ENCODE measurements at places on chromosomes 5 and 9.

DNA sequence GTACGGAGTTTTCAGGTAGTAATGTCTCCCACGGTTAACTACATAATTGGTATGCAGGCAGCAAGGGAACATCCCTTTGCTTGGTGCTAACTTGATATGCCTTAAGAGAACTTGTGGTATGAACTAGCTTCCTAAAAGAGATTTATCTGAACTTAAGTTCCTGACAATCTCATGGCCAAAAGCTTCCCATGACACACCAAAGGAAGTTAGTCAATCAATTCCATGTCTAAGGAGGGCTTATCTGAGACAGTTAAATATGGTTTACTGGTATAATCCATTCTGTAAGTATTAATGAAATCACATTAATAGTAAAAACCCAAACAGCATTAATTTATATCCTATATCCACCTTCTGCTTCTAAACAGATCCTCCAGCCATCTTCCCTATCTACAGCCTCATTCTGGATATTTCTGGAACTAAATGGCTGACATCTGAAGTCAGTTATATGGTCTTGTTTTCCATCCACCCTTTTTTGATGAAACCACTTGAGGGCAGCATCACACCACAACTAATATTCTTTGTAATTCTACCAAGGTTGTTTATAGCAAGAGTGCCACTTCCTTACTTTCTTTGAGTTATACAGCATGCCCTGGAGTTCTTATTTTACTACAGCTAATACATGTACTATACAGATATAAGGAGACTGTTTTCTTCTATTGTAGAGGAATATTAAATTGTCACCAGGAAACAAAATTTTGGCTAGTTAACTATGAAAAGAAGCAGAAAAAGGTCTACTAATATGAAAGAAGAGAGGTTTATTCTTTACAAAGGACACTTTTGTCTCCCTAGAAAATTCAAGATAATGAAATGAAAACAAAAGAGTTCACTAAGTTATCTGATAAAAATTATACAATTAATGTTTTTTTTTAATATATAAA, 34.7 kb downstream of the SHOC1 start:
- DNase-seq, result no peak

DNA sequence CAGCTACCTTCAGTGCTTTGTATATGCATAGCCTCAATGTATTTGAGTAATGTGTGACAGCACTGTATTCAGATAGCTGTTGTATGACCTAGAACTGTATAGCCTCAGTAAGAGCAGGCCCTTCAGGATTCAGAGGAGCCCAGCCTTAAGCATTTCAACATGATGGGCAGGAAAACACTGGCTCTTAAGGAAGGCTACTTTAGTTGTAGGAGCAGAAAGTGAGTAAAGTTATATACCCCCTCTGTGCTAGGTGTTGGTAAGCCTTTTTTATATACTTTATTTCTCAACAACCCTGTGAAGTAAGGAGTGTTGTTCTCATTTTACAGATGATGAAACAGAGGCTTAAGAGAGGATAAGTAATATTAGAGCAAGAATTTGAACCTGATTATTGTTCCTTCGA, 1.5 kb upstream of the GPR21 start:
- DNase-seq, result no peak

- DNase-seq, result no peak
Observed at GRCh38 chr5:39400713-39401578, 23.8 kb downstream of the DAB2 start.

GRCh38 chr5:69138766-69139165, 28.2 kb upstream of the CCNB1 start:
- no peak for DNase-seq

DNA sequence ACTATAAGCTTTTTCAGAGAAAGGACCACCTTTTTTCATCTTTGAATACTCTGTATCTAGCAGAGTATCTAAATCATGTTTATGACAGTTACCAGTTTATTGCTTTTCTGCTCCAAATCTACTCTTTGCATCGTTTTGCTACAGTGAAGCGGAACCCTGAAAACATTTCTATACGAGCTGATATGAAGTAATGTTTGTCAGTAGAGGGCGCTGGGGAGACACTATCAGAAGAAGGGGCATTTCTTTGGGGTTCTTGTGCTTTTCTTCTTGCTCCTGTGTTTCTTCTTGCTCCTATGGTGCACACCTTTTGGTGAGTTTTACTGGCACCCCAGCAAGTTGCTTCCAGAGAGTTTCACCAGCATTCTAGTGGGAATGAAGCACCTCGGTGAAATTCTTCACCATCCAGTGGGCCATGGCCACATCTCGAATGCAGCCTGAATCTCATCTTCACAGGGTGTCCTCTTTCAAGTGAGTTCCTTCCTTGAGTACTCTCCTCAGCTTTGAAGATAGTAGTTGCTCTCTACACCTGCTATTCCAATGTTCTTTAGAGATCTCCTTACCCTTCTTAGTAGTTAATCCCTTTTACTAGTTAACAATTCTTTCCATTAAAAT, 98.4 kb downstream of the FGF1 start:
- no peak for DNase-seq

GRCh38 chr5:160366230-160366629, 4.2 kb downstream of the C1QTNF2 start:
- no peak for DNase-seq

DNA sequence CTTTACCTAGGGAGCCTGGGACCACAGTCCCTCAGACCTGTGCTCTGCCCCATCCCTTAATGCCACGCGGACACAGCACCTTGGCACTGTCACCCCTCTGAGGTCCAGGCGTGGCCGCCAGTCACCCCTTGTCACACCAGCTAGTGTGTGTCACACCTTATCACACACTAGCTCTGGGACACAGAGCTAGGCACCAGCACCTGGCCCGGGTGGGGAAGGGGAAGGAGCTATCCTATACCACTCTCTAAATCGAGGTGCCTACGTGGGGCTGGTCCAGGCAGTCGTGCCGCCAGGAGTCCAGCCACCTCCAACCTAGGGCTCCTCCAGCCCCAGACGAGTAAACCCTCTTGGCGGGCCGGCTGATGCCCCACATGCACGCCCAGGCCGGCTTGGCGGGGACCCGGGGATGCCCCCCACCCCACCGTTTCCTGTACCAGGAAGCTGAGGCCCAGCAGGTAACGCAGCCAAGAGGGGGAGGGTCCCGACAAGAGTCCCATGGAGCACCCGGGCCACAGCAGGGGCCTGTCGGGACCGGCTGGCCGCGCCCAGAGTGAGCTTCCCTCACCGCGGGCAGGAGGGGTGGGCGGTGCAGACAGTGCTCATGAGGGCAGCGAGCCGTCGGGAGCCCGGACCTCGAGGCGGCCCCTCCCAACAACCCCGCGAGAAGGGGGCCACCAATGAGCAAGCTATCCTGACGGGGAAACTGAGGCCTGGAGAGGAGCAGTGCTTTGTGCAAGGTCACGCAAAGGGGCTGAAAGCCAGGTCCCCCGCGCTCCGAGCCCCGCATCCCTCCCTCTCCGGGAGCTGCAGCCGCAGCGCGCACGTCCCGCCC, 550 bp downstream of the CORO2A start:
- DNase-seq, result no peak

DNA sequence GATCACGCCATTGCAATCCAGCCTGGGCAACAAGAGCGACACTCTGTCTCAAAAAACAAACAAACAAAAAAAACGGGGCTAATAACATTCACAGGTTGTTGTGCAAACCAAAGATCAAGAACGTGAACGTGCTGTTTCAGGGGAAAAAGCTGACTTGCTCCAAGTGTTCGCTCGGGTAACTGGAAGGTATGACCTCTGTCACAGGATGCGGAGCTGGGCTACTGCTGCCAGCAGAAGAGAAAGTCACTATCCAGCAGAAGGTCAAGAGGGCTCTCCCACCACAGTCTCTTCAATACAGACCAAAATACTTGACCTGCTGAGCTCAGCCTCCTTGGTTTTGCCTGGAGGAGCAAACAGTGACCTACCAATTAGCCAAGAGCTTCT, 59.7 kb downstream of the ABCA1 start:
- DNase-seq, result no peak

- DNase-seq, result no peak
Observed at GRCh38 chr5:157571357-157571827, 4.2 kb downstream of the ADAM19 start.

DNA sequence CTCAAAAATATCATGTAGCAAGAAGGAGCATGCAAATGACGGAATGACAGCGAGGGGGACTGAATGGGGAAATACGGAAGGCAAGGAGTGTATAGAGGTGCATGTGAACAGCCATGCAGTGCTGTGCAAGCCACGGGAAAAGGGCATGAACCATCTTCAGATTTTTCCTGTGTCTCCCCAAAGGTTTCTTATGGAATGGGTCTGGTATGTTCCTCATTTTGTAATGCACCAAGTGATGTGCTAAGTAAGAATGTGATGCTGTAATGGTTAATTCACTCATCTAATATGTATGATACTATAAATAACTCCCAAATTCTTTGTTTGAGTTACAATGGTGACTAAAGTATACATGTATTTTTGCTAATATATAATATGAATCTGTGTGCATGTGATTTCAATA, 99.0 kb upstream of the DAB2 start:
- DNase-seq, result no peak

GRCh38 chr5:33806738-33807442, 84.9 kb downstream of the ADAMTS12 start:
- DNase-seq, result no peak

DNA sequence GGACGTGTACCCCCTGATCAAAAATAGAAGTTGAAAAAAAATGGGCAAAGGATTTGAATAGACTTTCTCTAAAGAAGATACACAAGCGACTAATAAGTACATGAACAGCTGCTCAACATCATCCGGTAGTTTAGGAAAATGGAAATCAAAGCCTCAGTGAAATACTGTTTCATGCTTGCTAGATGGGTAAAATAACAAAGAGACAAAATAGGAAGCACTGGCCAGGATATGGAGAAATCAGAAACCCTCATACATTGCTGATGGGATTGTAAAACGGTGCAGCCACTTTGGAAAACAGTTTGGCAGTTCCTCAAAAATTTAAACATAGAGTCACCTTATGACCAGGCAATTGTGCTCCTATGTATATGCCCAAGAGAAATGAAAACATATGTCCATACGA, 65.0 kb upstream of the SUB1 start:
- no peak for DNase-seq

- no peak for DNase-seq
Observed at GRCh38 chr9:2494562-2494961, 127.0 kb upstream of the VLDLR start.

DNA sequence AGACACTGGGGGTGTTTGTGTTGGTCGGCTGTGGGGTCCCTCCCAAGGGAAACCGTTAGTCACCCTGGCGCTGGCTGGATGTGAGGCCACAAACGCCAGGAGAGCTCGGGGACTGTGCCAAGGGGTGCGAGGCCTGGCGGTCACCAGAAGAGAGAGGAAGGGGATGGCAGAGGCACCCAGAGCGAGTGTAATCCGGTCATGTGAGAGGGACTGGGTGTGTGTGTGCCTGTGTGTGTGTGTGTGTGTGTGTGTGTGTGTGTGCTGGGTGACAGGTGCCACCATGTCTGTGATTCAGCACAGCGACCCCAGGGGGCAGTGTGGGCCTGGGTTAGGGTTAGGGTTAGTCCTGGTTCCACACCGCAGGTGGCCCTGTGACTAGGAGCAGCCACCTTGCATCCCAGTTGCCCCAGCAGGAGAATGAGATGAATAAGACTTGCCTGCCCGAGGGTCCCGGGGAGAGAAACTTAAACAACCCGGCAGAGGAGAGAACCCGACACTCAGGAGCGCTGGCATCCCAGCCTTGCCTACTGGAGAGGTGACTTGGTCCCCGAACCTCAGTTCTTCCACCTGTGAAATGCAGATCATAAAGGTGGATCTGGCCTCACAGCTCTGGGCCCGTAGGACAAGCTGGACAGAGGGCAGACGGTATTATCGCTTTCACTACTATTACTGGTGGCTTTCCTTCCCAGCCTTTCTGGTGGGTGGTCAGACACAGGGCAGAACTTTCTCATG, 1.4 kb upstream of the ADAMTSL2 start:
- DNase-seq, result no peak

DNA sequence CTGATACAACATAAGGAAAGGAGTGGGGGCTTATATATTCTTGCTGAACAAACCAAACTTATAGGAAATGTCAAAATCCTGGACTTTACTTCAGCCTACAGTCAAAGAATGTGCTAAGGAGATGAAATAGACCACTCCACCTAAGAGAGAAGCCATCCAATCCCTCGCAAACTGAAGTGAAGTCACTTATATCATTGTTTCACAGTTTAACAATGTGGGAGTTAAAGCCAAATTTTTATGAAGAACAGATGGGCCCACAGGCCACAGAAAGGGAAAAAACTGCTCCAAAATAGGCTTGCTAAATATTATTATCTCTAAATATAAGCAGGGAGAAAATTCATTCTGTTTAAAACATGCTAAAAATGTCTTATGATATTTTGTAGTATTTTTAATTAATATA, 233.3 kb downstream of the GAS1 start:
- DNase-seq, result no peak

GRCh38 chr9:122510502-122510901, at the start of gene OR1J2:
Gene OR1J2 (plus strand): TSS chr9:122510802. CDS start chr9:122510802, 0 bp downstream.
- no peak for DNase-seq

DNA sequence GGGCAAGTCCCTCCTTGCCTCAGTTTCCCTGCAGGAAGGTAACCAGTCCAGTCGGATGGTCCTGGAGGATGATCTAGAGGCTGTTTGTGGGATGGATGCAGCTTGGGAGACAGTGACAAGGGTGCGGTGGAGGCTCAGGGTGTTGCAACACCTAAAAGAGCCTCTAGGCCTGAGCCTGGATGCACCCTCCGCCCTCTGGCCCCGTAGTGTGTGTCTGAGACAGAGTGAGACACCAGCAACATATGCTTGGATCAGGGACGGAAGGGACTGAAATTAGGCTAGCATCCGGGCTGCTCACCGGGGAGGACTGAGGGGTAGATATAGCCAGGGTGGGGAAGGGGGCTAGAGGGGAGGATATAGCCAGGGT, 1.1 kb downstream of the CRAT start:
- DNase-seq, result no peak

- no peak for DNase-seq
Observed at GRCh38 chr9:84485539-84485938, 145.0 kb upstream of the SLC28A3 start.

- no peak for DNase-seq
Observed at GRCh38 chr9:120544441-120544840, 35.5 kb downstream of the CDK5RAP2 start.

GRCh38 chr9:134212809-134213507, 48.6 kb upstream of the RNU6ATAC start:
- DNase-seq, result no peak

- DNase-seq, result peak; percentile 41
Observed at GRCh38 chr9:92634712-92635605, 35.0 kb downstream of the IPPK start.

GRCh38 chr9:2198956-2199635, 183.9 kb downstream of the SMARCA2 start:
- DNase-seq, result no peak

- DNase-seq, result no peak
Observed at GRCh38 chr5:135217669-135218485, 181.2 kb downstream of the MACROH2A1 start.

DNA sequence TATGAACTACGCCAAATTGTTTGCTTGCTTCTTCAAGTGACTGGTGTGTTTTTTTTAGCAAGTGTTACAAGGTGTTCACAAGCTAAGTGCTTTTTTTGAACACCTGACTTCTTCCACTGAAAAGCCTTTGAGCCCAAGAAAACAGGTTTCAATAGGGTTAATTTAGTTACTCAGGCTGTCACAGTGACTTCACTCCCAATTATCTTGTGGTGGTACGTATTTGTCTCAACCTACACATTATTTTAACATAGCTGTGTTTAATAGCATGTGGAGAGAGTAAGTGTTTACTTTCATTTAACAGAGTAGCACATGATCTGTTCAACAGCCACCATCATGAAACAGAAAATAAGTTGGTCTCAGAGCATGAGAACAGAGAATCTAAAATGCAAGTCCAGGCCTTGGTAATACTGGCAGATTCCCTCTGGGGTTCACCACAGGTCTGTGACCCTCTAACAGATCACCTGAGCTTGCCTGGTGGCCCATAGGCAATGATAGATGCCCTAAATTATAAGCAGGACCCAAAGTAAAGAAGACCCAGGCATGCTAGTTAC, 267.7 kb upstream of the SMARCA2 start:
- no peak for DNase-seq

Measured in activated naive CD4-positive, alpha-beta T cell (primary cell).